ENCODE measurements at places on chromosomes 16 and 17.

DNA sequence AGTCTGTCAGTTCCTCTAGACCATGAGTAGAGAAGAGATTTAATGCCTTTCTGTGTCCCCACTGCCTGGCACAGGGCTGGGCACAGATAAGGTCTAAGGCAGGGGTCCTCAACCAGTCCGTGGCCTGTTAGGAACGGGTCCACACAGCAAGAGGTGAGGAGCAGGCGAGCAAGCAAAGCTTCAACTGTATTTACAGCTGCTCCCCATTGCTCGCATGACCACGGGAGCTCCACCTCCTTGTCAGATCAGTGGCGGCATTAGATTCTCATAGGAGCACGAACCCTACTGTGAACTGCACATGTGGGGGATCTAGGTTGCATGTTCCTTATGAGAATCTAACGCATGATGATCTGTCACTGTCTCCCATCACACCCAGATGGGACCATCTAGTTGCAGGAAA is 1.8 kb downstream of the B9D1 start:
- DNase-seq: no peak

GRCh38 chr17:76383546-76384221 is 725 bp upstream of the SPHK1 start:
- DNase-seq: peak; percentile 63

- DNase-seq: no peak
These were observed 12.4 kb downstream of the MPRIP start for GRCh38 chr17:17054636-17055035.

- no peak for DNase-seq
These were observed 266.4 kb downstream of the HAPSTR1 start for GRCh38 chr16:9357829-9358228.

DNA sequence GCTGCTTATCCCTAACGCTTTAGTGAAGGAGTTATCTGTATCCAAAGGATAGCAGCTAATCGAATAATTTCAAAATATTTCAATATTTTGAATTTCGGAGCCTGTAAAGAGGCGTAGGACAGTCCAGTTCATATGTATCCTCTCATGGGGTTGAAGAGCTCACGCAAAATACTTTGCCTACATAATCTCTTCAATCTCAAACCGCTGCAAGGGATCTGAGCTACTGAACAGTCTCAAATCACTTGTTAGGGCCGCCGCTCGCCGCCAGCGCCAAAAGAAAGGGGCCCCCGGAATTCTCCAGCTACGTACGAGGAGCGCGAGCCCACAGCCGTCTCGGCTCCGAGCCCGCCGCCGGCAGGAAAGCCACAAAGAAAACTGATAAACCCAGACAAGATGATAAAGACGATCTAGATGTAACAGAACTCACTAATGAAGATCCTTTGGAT is 601 bp upstream of the RFWD3 start:
- peak; percentile 25 for DNase-seq

- peak; percentile 56 for DNase-seq
These were observed 56.8 kb downstream of the ANKFY1 start for GRCh38 chr17:4206962-4207361.

DNA sequence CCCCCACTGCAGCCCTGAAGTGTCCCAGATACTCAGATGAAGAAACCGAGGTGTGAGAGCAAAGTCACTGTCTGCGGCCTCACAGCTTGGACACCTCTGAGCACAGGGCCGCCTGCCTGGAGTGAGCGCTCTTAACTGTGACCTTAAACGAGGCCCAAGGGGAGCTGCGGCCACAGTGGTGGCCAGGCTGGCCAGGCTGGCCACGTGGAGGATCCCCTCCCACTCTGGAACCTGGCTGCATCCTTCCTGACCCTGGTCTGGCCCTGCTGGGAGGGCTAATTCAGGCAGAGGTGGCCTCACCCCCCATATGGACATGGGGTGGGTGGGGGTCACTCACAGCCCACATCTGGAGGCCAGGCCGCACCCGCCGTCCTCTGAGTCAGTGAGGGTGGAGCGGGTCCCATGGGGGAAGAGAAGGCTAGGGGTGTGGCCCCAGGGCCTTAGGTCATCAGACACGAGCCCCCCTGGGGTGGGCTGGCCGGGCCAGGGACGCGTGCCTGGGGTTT is 6.6 kb downstream of the VASN start:
- no peak for DNase-seq

GRCh38 chr17:333626-334396 is 18.8 kb downstream of the RPH3AL start:
- peak; percentile 28 for DNase-seq

GRCh38 chr17:9279893-9280292 is 258.6 kb downstream of the NTN1 start:
- DNase-seq: no peak

DNA sequence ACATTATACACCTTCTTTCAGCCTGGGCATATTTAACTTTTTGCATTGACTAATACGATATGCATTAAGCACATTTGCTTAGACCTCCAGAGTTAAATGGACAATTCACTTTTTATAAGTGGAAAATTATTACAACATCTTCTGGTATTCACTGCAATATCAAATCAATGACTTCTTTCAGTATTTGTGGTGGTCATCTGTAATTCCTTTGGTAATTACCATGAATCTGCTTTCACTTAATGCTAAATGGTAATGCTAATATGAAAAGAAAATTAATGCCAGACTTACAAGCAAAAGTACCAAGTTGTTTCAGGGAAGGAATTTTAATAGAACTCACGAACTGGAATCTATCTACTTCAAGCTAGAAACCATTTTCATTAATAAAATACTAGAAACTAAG is 6.4 kb downstream of the GPATCH8 start:
- no peak for DNase-seq

GRCh38 chr17:7884581-7885366 is 3.8 kb upstream of the CHD3 start:
- DNase-seq: peak; percentile 14

DNA sequence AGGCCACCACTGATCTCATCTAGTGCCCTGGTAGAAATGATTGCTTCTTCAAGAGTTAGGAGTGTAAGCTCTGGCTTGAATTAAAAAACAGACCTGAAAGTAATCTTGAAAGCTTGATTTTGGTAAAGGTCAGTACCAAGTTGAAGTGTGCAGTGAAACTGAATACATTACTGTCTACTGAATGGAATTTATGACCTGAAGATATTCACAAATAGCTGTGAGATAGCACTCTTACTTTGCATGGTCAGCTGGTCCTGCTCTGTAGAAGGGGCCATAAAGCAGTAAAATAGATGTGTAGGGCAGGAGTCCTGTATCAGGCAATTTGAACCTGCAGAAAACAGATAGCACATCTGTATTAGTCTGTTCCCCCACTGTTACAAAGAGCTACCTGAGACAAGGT is 78.6 kb downstream of the MYH13 start:
- no peak for DNase-seq

- peak; percentile 82 for DNase-seq
These were observed 46.6 kb downstream of the PECAM1 start for GRCh38 chr17:64343833-64344637.

- no peak for DNase-seq
These were observed 47.3 kb upstream of the RBFOX3 start for GRCh38 chr17:79657861-79658810.

DNA sequence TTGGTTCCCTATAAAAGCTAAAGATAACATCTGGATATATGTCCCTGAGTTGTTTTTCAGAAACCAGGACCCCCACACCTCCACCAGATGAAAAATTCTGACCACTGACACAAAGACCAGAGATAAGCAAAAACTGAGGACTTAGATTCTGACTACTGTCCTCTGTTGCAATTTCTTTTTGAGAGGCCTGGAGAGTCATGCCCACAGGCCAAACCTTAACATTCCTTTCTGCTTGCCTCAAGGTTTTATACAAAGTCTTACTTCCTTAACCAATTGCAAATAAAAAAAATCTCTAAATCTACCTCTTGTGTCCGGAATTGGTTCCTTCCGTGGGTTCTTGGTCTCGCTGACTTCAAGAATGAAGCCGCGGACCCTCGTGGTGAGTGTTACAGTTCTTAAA is 228.5 kb downstream of the ABCC12 start:
- DNase-seq: peak; percentile 78

GRCh38 chr17:57257195-57257894 is 1.0 kb downstream of the MSI2 start:
- peak; percentile 8 for DNase-seq

- DNase-seq: no peak
These were observed 1.3 kb upstream of the NLGN2 start for GRCh38 chr17:7406235-7406825.

DNA sequence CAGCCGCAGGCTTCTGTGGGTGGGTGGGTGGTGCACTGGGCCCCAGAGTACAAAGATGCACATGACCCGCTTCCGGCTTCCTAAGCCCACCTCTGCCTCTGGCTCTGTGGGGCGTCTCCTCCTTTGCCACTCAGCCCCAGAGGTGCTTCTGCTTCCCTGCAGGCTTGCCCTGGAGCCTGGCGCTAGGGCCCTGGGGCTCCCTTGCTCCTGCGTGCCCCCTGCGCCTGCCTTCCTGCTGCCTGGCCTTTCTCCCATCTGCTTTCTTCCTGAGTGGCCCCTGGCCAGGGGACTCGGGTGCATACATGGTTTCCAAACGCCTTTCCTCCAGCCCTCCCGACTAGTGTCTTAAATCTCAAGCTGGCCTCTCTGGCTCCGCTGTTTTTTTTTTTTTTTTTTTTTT is 3.4 kb downstream of the WWOX start:
- DNase-seq: no peak

GRCh38 chr16:66551788-66552285 is 539 bp upstream of the CKLF start:
- peak; percentile 15 for DNase-seq

DNA sequence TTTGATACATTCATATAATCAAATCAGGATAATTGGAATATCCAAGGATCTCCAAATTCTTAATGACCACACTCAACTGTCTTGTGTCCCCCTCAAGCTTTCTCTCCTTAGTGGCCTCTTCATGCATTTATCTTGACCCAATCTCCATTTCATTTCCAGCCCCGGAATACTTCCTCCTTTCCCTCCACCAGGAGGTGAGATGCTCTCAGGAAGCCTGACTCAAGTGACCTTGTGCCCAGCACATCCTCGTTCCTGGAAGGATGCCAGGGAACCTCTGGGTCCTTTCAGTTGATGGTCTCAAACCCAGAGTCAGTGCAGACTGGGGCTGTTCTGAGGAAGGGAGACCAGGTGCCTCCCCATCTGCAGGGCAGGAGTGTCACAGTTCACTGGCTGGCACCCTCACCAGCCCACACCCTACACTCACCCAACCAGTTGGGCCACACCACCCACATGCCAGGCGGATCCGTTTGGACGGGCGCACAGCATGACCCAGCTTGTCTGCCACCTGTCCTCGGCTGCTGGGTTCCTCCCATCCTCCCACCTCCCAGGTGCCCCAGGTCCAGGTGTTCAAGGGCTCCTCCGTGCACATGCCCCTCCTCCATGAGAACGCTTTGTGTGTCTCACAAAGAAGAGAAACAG is 14.0 kb upstream of the EMP2 start:
- no peak for DNase-seq

DNA sequence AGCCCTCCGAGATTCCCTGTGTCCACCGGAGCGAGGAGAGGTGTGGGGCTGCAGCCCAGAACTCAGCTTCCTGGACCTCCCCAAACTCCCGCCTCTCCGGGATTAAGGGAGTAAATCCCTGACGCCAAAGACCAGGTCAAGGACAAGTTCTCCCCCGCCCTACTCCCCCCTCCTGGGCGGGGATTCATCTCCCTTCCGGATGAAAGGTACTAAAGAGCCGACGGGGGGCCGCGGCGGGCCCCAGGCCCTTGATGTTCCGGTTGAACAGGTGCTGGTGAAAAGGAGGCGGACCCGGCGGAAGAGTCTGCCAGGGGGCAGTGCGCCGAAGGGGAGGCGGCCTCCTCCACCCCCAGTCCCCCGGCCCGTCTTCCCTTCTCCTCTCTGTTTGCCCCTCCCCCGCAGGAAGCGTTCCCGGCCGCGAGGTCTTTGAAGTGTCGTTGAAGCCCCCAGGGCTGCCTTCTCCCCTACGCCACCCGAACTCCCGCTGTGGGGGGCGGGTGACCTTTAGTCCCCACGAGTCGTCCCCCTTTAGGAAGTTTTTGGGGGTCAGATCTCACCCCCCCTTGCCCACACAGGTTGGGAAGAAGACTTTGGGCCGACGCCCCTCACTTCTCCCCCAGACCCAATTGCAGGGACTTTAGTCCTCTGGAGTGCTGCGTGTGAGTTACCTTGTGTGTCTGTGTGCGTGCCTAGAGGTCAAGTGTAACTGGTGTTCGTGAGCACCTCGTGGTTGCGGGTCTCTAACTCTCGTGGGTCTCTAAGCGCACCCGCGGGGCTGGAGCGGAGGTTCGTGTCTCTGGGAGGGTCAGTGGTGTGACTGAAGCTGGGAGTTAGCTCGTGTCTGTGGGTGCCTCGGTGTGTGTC is 1.1 kb upstream of the MLLT6 start:
- DNase-seq: peak; percentile 67

GRCh38 chr17:12896180-12896785 is 107.0 kb downstream of the ARHGAP44 start:
- DNase-seq: no peak

GRCh38 chr17:49638818-49639217 is 39.1 kb downstream of the SPOP start:
- peak; percentile 53 for DNase-seq

DNA sequence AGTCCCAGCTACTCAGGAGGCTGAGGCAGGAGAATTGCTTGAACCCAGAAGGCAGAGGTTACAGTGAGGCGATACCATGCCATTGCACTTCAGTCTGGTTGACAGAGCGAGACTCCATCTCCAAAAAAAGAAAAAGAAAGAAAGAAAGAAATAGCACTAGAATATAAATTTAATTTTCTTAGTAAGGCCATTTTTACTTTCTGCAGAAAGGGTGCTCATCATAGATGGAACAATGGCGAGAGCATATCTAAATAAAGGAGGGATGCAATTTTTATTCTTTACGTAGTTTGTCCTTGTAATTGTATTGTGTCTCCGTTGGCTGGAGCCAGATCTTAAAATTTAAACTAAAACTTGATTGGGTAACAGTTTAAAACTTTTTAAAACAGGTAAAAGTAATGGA is 85.6 kb upstream of the RPRML start:
- DNase-seq: no peak

- DNase-seq: no peak
These were observed 65.1 kb downstream of the RTN4RL1 start for GRCh38 chr17:1959871-1960544.

DNA sequence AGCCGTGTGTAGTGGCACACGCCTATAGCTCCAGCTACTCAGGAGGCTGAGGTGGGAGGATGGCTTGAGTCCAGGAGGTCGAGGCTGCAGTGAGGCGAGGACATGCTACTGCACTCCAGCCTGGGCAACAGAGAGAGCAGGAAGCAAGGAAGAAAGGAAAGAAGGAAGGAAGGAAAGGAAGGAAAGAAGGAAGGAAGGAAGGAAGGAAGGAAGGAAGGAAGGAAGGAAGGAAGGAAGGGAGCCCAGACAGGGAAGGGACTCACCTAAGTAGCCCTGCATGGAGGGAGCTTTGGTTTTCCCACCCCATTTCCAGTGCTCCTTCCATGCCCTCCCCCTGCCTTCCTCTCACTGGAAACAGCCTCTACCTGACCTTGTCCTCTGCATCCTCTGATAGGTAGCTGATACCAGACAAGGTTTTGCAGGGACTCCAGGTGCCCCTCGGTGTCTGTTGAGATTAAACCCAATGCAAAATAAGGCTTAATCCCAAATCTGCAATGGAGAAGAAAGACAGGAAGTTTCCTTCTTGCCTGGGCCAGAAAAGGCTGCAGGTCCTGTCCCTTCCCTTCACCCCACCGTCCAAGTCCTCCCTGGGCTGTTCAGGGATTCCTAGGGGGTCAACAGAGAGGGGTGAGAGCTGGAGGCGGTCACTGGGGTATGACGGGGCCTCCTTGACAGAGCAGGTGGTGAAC is 21.5 kb upstream of the CA4 start:
- DNase-seq: no peak

All from EL (cell line).